GM12864 (cell line): ENCODE measurements at places on chromosomes 16 and 17.
A peak's percentile ranks its signal among the peaks of the same experiment; 100 is the strongest.

DNA sequence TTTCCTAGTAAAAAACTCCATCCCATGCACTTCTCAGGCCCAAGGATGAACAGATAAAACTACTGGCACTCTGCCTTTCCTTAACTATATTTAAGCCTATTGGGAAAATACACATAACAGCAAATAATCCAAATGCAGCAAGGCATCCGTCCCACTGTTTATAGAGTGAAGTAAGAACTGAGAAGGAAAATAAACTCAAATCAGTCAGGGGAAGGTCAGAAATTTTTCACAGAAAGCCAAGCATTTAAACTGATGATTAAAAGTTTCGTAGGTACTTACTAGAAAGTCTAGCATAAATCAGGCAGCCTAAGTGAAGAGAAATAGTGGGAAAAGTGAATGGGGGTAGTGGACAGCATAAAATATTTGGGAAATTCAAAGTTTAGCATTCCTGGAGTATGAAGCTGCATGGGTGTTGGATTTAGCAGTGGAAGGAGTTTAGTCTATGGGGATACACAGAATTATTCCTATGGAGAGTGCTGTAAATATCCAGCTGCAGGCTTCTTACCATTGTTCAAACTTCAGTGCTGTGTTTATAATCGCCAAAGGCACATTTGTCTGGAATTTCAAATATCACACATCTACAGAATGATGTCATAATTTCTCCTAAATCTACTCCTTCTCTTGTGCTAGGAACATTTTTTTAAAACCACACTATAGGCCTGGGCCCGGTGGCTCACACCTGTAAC lies 1131.0 kb upstream of the GOT2 start:
- no peak for DNase-seq

DNA sequence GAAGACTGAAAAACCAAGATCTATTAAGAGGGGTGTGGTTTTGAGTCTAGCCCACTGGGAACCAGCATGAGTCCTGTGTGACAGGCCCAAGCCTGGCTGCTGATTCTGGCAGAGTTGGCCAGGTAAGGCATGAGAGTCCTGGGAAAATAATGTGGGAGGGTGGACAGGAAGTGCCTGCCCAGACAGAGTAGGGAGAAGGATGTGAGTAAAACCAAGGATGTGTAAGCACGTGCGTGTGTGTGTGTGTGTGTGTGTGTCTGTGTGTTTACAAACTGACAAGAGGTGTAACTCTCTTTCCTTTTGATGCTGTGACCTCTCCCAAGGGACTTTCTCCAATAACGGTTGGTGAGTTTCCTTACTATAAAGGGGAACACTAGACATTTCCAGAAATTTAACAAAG lies 15.6 kb upstream of the TEX2 start:
- no peak for DNase-seq

GRCh38 chr16:70476272-70477020 lies 22.1 kb downstream of the FCSK start:
- peak; percentile 90 for DNase-seq

DNA sequence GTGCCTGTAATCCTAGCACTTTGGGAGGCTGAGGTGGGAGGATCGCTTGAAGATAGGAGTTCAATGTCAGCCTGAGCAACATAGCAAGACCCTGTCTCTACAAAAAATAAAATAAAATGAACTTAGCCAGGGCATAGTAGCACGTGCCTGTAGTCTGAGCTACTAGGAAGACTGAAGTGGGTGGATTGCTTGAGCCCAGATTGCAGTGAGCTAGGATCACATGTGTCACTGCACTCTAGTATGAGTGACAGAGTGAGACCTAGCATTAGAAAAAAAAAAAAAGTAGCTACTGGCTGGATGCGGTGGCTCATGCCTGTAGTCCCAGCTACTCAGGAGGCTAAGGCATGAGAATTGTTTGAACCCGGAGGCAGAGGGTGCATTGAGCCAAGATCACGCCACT lies 6.0 kb downstream of the ADAP2 start:
- no peak for DNase-seq

GRCh38 chr16:3484318-3485096 lies 10.8 kb downstream of the C16orf90 start:
- DNase-seq, result no peak

GRCh38 chr16:1708768-1709180 lies 2.8 kb downstream of the MAPK8IP3 start:
- DNase-seq, result no peak

GRCh38 chr17:30267625-30268024 lies 24.1 kb downstream of the BLMH start:
- DNase-seq, result no peak

DNA sequence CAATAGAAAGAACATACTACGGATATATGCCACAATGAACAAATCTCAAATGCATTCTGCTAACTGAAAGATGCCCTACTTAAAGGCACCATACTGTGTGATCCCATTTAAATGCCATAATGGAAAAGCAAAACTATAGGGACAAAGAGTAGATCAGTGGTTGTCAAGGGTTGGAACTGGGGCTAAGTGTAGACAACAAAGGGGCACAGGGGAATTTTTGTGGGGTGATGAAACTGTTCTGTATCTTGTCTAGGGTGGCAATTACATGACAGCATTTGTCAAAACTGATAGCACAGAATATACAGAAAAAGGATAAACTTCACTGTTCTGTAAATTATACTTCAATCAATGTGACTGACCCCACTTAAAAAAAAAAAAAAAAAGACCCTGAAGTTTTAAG lies 17.7 kb downstream of the GFOD2 start:
- DNase-seq, result no peak

- DNase-seq, result no peak
Observed at GRCh38 chr16:53999841-54000240, 286.7 kb downstream of the IRX3 start.

GRCh38 chr16:46828292-46828691 lies 2.7 kb downstream of the C16orf87 start:
- no peak for DNase-seq
